SJSA1 (cell line): ENCODE measurements at places on chromosomes 16 and 17. TPM values are rescaled to one million over a fixed set of nuclear protein-coding genes. Genes with fewer than 3 reads are reported as not detected.

DNA sequence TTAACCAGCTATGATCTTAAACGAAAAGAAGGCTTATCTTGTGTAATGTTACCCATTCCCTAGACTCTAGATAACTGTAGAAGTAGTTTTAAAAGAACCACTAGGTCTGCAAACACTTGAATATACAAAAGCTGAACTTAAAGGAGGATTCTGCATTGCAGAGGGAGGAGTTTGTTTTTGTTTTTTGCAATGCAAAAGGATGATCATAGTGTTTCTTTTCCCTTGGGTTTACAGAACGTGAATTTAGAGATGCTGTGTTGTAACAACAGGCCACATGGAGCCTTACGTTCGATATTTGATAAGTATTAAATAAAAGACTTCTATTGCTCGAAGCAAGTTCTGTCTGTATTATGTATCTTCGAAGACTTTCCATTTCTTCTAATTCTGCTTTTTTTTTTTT, 77.6 kb downstream of the CHD9 start:
- DNase-seq, result no peak

- DNase-seq, result no peak
Observed at GRCh38 chr17:58533616-58534188, 19.3 kb upstream of the MTMR4 start.

- DNase-seq, result no peak
Observed at GRCh38 chr17:82544431-82545070, 25.0 kb downstream of the FOXK2 start.

DNA sequence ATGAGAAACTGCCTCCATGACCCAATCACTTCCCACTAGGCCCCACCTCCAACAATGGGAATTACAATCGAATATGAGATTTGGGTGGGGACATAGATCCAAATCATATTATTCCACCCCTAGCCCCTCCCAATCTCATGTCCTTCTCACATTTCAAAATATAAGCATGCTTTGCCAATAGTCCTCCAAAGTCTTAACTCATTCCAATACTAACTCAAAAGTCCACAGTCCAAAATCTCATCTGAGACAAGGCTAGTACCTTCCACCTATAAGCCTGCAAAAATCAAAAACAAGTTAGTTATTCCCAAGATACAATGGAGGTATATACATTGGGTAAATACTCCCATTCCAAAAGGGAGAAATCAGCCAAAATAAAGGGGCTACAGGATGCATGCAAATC, 12.9 kb downstream of the CLEC10A start:
- no peak for DNase-seq

- no peak for DNase-seq
Observed at GRCh38 chr16:71859762-71860521, 14.2 kb downstream of the ATXN1L start.

- no peak for DNase-seq
Observed at GRCh38 chr17:35390156-35390555, 16.7 kb upstream of the SLFN11 start.

GRCh38 chr16:84356591-84357116, 11.7 kb upstream of the ATP2C2 start:
- DNase-seq, result peak; percentile 69

- DNase-seq, result no peak
Observed at GRCh38 chr17:27471321-27472269, 15.3 kb downstream of the KSR1 start.

- no peak for DNase-seq
Observed at GRCh38 chr16:54482892-54483574, 196.4 kb upstream of the IRX3 start.

- no peak for DNase-seq
Observed at GRCh38 chr16:51763072-51763661, 612.1 kb upstream of the SALL1 start.

DNA sequence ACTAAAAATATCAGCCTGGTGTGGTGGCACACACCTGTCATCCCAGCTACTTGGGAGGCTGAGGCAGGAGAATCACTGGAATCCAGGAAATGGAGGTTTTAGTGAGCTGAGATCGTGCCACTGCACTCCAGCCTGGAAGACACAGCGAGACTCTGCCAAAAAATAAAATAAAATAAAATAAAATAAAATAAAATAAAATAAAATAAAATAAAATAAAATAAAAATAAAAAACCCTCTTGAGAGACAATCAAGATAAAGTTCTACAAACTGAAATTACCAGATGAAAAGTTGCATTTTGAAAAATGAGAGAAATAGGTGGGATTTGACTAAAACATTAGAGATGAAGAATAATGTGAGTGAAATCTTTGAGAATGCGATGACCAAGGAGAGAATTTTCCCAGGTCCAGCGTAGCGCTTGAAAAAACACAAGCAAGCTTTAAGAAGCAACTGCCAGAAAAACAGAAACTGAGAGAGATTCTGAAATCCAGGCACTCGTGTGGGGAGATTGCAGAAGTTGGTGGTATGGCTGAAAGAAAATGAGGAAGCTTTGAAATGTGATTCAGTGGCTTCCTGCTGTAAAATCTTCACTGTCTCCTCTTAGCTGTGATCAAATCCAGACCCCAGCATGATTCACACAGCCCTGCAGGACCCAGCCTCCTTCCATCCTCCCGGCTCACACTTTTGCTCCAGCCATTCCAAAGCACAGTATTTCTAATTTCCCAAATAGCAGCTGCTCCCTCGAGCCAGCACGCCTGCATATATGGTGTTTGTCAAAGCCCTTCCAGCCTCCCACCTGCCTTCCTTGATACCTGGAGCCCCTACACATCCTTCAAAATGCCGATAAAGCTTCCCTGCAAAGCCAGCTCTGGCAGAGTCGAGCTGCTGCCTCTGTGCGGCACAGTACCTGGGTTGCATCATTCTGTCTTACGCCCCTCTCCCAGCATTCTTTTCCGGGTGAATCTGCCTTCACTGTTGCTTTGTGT, 8.2 kb upstream of the CD300E start:
- DNase-seq, result no peak

DNA sequence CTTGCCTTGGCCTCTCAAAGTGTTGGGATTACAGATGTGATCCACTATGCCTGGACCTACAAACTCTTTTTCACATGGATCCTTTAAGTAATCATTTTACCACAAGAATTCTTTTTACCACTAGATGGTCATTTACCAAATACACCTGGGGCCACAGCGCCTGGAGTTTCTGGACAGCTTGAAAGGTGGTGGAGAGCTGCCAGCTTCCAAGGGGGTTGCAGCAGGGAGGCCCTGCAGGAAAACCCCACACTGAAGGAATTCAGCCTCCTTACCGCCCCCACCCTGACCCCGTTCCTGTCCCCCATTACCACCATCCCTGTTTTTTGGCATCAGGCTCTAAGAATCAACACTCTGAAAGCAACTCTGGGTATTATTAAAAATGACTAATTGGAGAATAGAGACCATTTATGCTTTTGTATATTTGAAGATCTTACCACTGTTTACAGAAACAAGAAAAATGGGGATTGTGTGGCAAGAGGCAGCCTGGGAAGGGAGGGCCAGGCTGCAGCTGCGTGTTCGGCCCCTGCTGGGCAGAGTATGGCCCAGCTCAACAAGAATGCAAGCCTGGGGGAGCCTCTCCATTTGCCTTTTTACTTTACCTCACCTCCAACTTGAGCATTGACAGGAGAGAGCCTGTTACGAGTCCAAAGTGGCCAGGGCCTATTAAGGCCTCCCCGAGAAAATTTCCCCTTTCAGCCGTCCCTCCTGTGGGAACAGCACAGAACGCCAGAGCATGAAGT, 209.9 kb downstream of the ZFHX3 start:
- DNase-seq, result peak; percentile 50

DNA sequence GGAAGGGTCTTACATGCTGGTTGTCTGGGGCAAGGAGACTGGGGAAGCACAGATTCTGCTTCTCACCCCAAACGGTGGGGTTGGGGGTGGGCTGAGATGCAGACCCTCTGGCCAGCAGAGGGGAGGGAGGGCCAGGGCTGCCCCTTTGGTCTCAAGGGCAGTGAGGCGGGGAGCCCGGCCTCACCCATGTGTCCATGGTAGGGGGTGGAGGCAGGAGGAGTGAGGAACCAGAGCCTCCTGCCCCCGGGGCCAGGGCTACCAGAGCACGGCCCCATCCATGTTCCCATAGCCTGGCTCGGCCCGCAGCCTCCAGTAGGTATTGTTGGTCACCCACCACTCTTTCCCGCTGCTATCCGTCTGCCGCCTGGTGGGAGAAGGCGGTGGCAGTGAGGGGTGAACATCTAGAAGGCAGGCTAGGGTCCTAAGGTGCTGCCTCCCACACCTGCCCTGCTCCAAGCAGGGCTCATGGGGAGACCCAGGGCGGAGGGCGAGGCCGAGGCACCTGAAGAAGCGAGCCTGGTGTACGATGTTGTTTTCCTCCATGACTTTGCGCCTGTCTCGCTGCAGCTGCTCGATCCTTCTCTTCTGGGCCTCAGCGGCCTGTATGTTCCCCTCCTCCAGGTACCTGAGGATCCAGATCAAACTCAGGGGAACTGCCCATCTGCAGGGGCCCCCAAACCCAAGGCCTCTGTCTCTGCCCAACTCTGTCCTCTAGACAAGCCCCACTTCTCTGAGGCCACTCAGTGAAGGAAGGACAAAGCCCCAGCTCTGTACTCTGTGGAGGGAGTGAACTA, 13.4 kb downstream of the OSBPL7 start:
- DNase-seq, result no peak

DNA sequence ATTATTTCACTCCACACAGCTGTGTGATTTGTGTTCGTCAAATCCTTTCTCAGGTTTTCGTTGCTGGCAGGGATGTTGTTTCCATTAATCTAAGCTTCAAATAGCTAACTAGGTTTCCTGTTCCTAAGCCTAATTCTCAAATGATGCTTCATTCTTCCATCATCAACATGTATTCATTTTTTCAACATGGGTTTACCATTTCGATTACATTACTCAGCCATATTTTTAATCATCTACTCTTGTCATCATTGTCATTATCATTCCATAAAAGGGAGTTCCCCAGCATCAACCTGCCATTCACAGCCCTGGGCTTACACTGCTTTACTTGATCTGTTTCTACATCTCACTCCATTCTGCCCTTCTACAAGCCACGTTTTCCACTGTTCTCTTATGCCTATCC, 33.3 kb upstream of the ANKFN1 start:
- no peak for DNase-seq

- no peak for DNase-seq
Observed at GRCh38 chr16:70250748-70251628, 752 bp downstream of the EXOSC6 start.

DNA sequence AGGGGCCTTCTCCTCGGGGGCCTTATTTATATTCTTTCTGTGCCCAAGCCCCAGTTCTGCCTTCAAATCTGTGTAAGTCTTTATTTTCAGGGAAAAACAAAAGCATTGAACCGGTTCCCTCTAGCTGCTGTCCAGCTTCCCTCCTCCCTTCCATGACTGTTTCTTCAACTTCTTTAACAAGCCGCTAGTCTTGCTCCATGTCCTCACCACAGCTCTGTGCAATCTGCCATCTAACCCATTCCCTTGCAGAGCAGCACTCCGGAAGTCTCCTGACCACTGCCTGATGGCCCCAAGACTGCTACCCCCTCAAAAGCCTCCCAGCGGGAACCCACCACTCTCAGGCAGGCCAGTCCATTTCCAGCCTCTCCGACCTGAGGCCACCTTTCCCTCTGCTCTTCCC, 16.9 kb downstream of the EMC8 start:
- DNase-seq, result no peak

DNA sequence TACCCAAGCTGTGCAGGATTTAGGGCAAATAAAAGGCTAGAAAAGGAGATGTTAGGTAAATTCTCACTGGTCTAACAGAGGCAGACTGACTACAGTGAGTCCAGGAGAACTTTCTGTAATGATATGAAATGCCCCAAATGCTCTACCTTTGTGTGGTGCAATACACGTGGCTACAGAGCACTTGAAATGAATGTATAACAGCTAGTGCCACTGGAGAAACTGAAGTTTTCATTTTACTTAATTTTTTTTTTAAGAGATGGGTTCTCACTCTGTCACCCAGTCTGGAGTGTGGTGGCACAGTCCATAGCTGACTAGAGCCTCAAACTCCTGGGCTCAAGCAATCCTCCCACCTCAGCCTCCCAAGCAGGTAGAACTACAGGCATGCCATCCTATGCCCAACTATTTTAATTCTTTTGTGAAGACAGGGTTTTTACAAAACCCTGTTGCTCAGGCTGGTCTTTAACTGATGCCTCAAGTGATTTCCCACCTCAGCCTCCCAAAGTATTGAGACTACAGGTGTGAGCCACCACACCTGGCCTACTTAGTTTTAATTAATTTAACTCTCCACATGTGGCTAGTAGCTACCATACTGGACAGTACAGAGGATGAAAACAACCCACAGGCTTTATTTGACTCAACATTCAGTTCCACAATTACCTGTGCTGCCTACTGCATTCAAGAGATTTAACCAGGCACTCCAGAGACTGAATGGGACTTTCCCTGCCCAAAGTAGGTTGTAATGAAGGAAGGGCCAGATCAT, 84.8 kb upstream of the PLEKHM1 start:
- DNase-seq, result no peak

- no peak for DNase-seq
Observed at GRCh38 chr17:71187145-71187878, 933.5 kb upstream of the SOX9 start.

- DNase-seq, result no peak
Observed at GRCh38 chr16:81502396-81503070, 57.9 kb downstream of the CMIP start.

DNA sequence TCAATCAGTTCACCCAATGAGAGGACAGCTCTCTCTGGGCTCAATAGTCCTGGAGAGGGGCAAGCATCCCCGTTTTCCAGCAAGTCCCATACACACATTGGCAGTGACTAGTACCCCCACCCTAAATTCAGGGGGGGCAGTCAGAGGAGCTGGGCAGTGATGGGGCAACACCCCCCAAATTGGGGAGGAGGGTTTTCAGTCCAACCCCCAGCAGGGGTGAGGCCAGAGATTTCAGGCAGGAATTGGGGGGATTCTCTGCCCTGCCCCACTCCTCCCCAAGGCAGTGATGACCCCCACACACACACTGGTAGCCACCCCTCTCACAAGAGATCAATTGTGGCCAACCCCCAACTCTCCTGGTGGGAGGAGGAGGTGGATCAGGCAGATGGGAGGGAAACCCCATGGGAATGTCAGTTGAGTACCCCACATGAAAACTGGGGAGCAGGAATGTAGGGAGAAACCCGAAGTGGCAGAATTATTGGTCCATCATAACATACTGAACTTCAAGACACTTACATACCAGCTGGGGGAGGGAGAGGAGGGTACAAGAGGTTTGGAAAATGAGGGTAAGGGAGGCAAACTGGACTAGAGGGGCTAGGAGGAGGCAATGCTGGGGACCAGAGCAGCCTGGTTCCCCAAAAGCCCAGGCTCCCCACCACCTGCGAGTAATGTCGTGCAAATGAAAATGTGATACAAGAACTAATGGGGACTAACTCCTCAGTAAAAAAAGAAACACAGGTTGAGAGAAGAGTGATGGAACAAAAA, 3.1 kb downstream of the VAMP2 start:
- no peak for DNase-seq

GRCh38 chr16:88816736-88817535, 5.2 kb upstream of the APRT start:
- no peak for DNase-seq

GRCh38 chr17:6908807-6909206, 77.3 kb upstream of the TEKT1 start:
- no peak for DNase-seq

- no peak for DNase-seq
Observed at GRCh38 chr16:25771812-25772568, 80.2 kb downstream of the HS3ST4 start.

SLC2A4 gene
- 0.32 TPM in 1 of 2 replicates, not detected in the other for total RNA-seq

PMFBP1 gene
- total RNA-seq, result 0.69 TPM in 1 of 2 replicates, not detected in the other

TNP2 gene
- total RNA-seq, result 0.31 TPM in 1 of 2 replicates, not detected in the other

HSD17B1 gene
- 0.13 and 1.5 TPM in 2 replicates for total RNA-seq

PTX4 gene
- total RNA-seq, result not detected in 2 replicates

MYH1 gene
- not detected in 2 replicates for total RNA-seq

PLA2G15 gene
- 20.3 and 28.9 TPM in 2 replicates for total RNA-seq
